Right ventricle myocardium superior (tissue), 1 donor: ENCODE measurements at places on chromosomes 6 and 20. TPM values are rescaled to one million over a fixed set of nuclear protein-coding genes. Genes with fewer than 3 reads are reported as not detected.

DNA sequence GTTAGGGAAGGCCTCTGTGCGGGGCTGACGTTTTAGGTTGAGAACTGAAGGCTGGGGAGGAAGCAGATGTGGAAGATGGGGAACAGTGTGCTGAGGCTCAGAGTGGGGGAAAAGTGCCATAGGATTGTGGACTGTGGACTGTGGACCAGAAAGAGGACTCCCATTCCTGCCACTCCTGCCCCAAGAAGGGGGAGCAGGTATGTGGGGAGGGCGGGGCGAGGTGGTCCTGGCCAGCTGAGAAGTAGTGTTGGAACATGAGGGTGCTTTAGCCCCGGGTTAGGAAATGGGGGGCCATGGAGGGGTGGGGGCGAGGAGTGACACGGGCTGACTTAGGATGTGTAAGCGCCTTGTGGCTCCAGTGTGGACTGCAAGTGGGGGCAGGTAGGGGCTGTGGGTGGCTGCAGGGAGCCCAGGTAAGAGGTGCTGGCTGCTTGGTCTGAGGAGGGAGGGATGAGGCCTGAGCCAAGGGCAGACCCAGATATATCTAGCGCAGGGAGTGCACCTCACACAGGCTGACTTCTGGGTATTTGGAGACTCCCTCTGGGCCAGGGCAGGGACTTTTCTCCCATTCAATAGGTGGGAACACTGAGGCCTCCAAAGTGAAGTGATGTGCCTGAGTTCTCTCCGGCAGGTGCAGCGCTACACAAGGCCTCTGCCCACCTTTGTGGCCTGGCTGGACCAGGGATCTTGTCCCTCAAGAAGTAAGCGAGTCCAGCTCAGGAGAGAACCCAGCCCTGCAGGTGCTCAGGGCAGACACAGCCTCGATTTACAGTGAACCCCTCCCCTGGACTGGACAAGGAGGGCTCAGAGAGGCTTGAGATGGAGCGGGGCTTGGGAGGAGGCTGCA lies 76.6 kb upstream of the TOX2 start:
- no peak for DNase-seq

- DNase-seq, result no peak
Measured at GRCh38 chr6:109893606-109894005, 84.5 kb upstream of the GPR6 start.

DNA sequence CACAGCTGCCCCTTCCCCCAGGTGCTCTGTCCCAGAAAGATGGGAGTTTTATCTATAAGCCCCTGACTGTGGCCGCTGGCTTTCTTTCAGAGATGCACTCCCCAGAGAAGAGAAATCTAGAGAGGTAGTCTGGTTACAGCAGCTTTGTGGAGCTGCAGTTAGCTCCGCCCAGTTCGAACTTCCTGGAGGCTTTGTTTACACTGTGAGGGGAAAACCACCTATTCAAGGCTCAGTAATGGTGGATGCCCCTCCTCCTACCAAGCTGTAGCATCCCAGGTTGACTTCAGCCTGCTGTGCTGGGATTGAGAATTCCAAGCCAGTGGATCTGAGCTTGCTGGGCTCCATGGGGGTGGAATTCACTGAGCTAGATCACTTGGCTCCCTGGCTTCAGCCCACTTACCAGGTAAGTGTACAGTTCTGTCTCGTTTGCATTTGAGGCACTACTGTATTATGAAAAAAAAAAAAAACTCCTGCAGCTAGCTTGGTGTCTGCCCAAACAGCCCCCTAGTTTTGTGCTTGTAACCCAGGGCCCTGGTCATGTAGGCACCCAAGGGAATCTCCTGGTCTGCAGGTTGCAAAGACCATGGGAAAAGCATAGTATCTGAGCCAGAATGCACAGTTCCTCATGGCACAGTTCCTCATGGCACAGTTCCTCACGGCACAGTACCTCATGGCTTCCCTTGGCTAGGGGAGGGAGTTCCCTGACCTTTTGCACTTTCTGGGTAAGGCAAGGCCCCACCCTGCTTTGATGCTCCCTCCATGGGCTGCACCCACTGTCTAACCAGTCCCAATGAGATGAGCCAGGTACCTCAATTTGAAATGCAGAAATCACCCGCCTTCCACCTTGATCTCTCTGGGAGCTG lies 275.0 kb downstream of the CENPW start:
- DNase-seq, result no peak

- no peak for DNase-seq
Measured at GRCh38 chr6:130204322-130204721, 18.4 kb downstream of the SAMD3 start.

PHACTR1 gene
- 114 TPM for total RNA-seq

CLVS2 gene
- 0.11 TPM for total RNA-seq

IMPG1 gene
- total RNA-seq, result not detected

KHDRBS2 gene
- total RNA-seq, result not detected

GCNT2 gene
- total RNA-seq, result 37.1 TPM

NNAT gene
- not detected for total RNA-seq
